K562 (cell line): ENCODE measurements at places on chromosomes 2 and 18. TPM values are rescaled to one million over a fixed set of nuclear protein-coding genes. Genes with fewer than 3 reads are reported as not detected.

GRCh38 chr2:146209842-146210275, 1635.0 kb upstream of the ACVR2A start:
- DNase-seq = no peak

GRCh38 chr2:55949211-55949610, 25.6 kb upstream of the EFEMP1 start:
- no peak for DNase-seq

DNA sequence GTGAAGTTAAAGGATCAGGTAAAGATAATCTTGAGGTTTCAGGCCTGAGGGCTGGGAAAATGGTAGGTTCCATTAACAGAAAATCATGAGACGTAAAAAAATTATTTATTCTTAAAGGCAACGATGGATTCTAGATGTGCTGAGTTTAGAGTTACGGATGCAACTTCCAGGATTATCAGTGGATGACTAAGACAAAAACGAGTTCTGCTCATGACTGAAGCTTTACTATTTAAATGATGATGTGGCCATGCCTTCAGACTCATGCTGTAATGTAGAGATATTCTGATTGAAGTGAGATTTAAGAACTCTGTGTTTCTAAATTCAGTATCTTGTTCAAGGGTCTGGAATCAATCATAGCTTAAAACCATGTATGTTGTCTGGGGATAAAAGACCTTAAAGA, 5.0 kb downstream of the TMEM237 start:
- no peak for DNase-seq

- no peak for DNase-seq
Observed at GRCh38 chr2:114446571-114446970, 4.1 kb downstream of the DPP10 start.

DNA sequence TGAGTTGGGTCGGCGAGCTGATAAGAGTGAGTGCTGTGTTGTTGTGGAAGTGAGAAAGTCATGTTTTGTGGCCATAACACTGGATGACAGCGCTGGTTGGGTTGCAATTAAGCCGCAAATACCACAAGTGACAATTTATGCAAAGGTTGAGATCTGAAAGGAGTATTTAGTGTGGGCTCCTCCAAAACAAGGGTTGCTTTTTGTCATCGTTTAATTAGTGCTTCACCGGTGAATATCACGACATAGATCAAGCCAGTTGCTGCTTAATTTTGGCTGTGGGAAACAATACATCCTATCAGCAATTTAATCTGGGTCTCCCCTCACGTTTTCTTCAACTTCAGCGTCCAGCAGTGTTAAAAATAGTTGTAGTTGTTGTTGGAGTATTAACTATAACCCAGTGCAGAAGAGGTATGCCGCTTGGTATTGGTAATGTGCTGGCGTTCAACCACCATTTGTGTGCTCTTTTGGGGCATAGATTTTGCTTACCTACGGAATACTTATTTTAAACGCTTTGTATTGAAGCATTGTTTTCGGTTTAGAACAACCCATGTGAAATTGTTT, 662 bp downstream of the ACVR2A start:
- DNase-seq = peak; percentile 7

GRCh38 chr18:79953971-79954651, 2.7 kb upstream of the SLC66A2 start:
- peak; percentile 16 for DNase-seq

DNA sequence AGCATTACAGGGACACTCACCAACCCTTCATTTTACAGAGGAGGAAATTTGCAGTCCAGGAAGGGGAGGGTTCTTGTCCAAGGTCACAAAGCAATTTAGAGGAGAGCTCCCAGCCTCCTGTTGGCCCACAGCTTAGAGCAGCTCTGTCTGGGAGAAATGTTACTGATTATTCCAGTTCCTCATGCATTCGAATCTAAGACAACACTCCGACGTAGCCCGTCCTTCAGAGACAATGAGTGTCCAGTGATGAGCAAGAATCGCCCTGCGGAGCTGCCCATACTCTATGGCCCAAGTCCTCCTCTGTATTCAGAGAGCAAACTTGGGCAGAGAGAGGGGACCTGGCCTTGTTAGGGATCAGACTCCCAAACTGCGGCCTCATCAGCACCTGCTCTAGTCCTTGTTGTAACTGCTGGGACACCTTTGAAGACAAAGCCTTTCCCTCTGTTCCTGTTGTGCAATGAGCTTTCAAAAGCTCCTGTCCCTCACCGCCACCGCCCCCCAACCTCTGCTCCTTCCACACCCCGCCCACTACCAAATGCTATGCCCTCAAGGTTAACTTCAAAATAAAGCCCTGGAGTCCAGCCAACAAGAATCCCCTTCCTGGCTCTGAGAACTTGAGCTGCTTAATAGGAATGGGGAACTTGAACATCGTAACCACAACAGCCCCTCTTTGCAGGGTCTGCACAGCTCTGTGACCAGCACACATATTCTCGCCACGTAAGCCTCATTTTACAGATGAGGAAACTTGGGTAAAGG, 234.8 kb upstream of the SMAD2 start:
- DNase-seq = no peak

GRCh38 chr2:156437931-156438410, 1.8 kb downstream of the GPD2 start:
- DNase-seq = no peak

The SLC25A12 gene
- 20.5 and 21.3 TPM in 2 replicates for total RNA-seq

DNA sequence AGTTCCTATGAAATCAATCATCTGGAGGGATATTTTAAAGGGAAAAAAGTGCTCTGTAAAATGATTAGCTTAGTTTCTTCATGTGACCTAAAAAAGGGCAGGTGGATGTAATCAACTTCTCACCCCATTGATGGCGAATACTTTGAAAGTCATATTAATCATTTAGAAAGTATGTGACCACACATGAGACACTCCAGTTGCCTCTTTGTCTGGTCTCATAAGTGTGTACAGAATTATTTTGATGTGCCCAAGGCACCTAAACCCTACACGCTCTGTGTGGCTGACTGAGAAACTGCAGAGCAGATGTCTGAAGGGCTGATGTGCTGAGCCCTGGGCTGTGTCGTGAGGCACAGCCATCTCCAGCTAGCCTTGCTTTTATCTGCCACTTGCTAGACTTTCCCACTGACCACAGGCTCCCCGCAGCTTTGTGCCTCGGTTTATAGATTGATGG, 26.9 kb downstream of the SGPP2 start:
- no peak for DNase-seq

GRCh38 chr2:57809230-57809629, 237.4 kb upstream of the VRK2 start:
- no peak for DNase-seq

The CFAP221 gene
- total RNA-seq = 0.35 and 0.51 TPM in 2 replicates

The COX7A2L gene
- 107 and 122 TPM in 2 replicates for total RNA-seq

GRCh38 chr18:31088532-31088931, 13.7 kb downstream of the DSC2 start:
- no peak for DNase-seq

The UGT1A6 gene
- 0.09 TPM in 1 of 2 replicates, not detected in the other for total RNA-seq

- DNase-seq = no peak
Observed at GRCh38 chr2:231308631-231309428, 86.7 kb upstream of the B3GNT7 start.

DNA sequence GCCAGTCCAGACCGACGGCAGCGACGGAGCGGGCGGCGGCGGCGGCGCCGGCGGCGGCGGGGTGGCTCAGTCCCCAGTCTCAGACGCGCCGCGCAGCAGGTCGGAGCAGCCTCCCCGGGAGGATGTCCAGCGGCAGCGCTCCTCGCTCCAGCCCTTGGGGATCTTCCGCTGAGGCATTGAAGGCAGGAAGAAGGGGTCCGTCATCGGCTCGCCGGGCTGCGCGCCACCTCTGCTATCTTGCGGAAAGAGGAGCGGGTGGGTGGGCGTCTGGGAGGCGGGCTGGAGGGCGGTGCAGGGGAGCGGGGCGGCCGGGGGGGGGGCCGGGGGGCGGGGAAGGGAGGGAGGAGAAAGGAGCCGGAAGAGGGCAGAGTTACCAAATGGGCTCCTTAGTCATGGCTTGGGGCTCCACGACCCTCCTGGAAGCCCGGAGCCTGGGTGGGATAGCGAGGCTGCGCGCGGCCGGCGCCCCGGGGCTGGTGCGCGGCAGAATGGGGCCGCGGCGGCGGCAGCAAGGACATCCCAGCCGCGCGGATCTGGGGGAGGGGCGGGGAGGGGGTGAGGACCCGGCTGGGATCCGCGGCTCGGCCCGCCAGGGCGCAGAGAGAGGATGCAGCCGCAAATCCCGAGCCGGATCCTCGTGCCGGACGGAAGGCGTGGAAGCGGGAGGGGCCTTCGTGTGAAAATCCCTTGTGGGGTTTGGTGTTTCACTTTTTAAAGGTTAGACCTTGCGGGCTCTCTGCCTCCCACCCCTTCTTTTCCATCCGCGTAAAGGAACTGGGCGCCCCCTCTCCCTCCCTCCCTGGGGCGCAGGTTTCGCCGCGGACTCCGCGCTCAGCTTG, at the start of gene NETO1:
TSS of gene NETO1 (minus strand) at position 242 of the 839 bp plus-strand sequence. CDS start 696 bp downstream, outside the sequence.
- no peak for DNase-seq

The RAX gene
- not detected in 2 replicates for total RNA-seq

The OTOS gene
- not detected in 2 replicates for total RNA-seq

DNA sequence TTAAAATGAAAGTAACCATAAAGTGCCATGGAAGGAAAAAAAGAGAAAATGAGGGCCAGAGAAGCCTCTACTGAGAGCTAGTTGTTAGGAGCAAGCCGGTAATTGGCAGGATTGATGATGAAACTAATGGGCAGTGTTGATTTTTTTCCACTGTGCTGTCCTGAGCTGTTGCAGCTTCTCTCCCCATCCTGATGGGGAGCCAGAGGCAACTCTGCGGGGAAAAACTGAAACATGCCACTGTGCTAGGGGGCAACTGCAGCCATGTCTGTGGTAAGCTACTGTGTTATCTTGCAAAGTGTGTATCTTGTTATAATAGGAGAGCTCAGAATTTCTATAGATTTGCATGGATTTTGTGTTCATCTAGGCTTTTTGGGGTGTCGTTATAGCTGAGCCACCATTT, 487.9 kb downstream of the STK39 start:
- no peak for DNase-seq

DNA sequence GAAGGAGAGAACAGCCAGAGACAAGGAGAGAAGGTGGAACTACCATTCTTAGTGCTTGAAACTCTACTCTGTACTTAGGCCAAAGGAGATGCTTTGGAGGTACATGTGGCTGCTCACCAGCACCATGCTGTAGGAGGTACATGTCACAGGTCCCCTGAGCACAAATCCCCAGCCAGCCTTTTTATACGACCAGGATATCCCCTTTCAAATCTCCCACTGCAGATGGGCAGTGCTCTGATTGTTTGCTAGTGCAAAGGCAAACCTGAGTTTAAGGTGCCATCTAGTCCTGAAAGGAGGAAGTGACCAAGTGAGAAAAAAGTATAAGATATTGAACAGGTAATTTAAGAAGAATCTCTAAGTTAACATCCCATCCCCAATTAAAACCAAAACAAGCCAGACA, 17.1 kb upstream of the TTC21B start:
- no peak for DNase-seq

- DNase-seq = no peak
Observed at GRCh38 chr18:12053289-12053688, 40.4 kb upstream of the ANKRD62 start.

DNA sequence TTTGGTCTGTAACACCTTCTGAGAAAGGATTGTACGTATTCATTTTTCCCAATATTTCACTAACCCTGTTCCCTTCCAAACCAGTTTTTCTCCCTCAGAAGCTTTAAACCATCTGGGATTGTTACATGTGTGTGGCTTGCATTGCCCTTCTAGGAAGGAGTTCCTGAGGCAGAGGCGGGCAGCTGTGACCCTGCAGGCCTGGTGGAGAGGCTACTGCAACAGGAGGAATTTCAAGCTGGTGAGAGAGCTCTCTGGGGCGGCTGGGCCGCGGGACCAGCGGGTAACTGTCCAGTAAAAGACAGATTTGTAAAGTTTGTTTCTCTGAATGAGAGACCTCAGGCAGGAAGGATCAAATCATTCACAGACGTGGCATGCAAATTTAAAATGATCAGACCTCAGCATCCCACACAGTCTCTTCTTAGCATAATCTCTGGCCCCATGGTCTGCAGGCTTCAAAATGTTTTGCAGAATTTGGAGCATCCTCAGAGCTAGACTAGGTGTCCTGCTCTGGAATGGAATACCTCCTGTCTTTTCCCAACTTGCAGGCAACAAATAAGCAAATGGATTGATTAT, 40.2 kb upstream of the GPR17 start:
- no peak for DNase-seq

DNA sequence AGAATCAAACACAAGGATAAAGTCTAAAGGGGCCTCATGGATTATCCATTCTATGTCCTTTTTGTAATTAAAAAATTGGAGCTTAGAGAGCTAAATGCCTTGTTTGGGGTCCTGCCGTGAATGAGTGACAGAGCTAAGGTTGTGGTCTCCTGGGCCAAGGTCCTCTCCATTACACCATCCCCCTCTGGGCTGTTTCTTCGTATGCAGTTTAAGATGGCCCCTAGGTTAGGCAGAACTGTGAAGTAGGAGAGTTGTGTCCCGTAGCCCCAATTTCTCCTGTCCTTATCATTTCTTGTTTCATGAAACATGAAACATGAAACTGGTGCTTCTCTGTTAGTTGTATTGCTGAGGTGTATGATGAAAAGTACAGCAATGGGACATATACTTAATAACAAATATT, 32.9 kb downstream of the CRIM1 start:
- no peak for DNase-seq

DNA sequence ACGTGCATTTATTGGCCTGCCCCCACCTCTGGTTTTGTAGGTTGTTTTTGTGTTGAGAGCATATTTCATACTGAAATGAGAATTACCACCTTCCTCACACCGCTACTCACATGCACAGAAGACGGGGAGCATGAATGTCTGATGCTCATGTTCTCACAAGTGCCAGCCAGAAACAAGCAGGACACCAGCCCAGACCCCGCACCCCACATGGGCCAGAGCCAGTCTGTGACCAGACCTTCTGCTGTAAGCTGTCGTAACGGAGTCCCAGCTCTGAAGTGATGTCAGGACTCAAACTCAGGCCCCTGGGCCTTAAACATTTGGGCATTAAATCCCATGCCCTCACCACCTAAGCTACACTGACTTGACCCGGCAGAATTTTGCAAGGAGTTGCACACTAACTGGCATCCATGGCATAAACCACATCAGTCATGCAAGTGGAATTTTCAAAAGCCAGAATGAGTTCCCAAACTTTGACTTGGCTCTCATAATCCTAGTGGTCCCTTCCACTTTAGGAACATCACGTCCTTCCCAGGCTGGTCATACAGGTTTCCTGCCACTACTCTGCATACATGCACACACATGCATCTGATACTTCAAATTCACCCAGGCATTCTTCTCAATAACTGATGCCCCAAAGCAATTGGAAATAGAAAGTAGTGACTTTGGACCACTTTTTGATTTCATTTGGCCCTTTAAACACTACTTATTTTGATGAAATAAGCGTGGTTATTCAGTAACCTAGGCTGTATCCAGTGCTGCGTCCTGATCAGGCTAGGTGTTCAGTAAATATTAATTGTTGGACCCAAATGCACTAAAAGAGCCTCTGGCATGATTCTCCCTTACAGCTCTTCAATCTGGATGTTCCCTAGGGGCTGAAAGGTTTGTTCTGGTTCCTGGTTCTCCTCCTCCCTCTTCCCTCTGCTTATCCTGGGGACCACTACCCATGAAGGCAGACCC, 223.1 kb upstream of the ID2 start:
- DNase-seq = no peak

The SLC66A3 gene
- total RNA-seq = 7.4 and 8.2 TPM in 2 replicates
